Fibroblast of upper back skin (primary cell): ENCODE measurements at places on chromosomes 5 and 9.

GRCh38 chr5:2196989-2197619 is 314.4 kb upstream of the IRX4 start:
- no peak for DNase-seq

- no peak for DNase-seq
Measured at GRCh38 chr9:135480940-135481310, 1.3 kb downstream of the PPP1R26 start.

DNA sequence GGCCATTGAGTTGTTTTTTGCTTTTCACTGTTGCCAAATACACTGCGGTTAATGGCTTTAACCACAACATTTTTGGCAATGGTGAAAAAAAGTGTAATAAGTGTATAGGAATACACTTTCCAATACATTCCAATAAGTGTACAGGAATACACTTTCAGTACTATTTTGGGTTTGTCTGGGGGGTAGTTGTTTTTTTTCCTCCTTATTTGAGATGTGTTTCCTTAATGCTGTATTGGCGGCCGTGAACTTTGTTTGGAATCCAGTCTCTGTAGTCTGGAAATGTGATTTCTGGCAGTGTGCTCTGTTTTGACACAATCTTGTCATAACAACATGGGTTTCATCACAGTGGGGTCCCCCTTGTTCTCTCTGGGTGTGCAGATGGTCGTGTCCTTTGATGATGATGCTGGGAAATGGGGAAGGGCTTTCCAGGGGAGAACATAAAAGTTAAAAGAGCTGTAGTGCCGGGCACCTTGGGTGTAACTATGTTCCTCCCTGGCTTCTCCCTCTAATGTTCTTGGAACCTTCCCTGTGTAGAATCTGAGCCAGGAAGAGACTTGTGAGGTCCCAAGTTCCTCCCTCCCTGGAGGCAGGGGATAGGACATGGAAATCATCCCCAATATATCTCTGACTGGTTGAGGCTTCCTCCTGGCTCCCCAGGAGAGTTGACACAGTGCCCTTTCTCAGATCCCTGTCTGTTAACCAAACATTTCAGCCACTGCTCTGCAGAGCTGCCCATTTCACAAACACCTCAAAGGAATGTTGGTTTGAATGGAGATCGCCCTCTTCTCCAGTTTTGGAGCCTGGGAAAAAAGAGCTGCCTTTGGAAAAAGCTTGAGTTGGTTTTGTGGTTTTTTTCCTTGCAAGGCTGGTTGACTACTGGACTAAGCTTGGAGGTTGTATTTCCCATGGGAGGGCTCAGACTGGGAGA is 44.8 kb downstream of the RCL1 start:
- peak; percentile 96 for DNase-seq

GRCh38 chr5:176743136-176743861 is 67.1 kb upstream of the UNC5A start:
- DNase-seq: no peak

- DNase-seq: peak; percentile 25
Measured at GRCh38 chr5:112063191-112063590, 306.2 kb upstream of the NREP start.

DNA sequence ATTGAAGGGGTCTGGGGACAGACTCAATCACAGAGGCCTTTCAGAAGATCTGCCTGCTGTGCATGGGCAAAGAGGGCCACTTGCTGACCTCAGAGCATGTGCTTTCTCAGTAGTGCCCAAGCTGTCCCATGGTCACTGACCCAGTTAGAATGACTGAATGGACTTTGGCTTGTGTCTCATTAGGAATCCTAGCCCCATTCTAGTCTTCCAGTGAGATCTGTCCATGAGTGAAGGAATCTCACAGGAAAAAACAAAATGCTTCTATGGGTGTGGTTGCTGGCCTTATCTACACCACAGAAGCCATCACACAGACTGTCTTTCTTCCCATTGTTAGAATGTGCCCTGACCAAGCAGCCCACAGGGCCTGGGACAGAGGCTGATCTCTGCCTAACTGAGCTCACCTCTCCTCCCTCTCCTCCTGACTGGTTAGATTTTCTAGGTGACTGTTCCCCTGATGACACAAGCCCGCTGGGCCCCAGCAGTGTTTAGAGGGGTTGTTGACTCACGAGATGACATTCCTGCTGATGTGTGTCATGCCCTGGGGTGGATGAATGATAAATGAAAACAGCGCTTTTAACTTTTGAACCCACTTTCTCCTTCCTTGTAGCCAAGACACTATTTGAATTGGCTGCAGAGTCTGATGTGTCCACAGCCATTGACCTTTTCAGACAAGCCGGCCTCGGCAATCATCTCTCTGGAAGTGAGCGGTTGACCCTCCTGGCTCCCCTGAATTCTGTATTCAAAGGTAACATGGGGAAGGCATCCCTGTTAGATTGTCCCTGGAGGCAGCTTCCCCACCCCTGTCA is 24.8 kb downstream of the TGFBI start:
- peak; percentile 95 for DNase-seq

DNA sequence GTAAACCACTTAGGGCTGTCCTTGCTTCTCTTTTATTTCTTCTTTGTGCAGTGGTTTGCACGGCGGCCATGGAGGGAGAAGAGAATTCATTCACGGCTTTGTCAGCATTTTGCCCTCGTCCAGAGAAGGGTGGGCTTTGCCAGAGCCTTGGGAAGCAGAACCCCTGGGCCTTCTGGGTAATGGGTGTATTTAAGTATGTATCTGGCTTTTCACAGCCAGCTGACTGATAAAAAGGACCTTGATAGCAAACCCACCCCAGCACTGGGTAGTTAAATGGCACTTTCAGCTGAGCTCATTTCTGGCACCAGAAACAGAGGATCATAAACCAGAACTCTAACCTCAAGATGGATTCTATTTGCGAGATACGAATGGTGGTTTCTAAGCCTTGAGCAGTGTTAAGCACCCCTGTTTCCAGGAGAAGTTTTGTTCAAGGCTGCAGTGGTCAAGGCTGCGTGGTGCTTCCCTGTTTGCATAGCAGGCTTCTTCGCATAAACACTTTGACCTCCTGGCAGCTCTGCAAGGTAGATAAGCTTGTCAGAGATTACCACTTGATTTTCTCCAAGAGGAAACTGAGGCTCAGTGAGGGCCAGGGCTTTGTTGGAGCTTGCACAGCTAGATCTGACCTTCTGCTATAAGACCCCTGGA is 441.6 kb upstream of the KLF4 start:
- no peak for DNase-seq

GRCh38 chr9:137300567-137301080 is 1.4 kb downstream of the NRARP start:
- DNase-seq: no peak

GRCh38 chr9:16877256-16877655 is 6.8 kb upstream of the BNC2 start:
- DNase-seq: no peak
